H4 (cell line): ENCODE measurements at places on chromosomes 1 and 21.

- DNase-seq = no peak
These were observed 2.5 kb downstream of the MR1 start for GRCh38 chr1:181036107-181036836.

GRCh38 chr1:236948381-236948780 lies 55.9 kb downstream of the MT1HL1 start:
- DNase-seq = no peak

GRCh38 chr1:162661336-162661735 lies 29.1 kb downstream of the DDR2 start:
- no peak for DNase-seq

DNA sequence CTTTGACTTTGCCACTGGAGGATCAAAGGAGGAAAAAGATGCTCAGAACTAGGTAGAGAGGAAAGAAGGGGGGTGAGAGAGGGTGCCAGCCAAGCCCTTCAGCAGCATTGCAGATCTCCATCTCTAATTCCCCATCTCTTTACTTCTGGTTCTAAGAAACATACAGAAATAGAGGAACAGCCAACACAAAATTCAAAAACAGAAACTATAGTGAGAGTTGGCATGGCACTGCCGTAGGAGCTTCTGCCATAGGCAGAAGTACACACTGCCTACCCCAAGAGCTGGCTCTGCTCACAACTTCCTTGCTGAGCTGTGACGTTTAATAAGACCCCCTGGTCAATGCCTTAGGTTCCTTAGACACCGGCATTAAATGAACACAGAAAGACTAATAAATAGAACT lies 26.6 kb upstream of the RPF1 start:
- DNase-seq = no peak

- DNase-seq = no peak
These were observed 245.0 kb downstream of the KAZN start for GRCh38 chr1:14843525-14843924.

GRCh38 chr1:21779613-21780521 lies 3.1 kb downstream of the USP48 start:
- DNase-seq = no peak

DNA sequence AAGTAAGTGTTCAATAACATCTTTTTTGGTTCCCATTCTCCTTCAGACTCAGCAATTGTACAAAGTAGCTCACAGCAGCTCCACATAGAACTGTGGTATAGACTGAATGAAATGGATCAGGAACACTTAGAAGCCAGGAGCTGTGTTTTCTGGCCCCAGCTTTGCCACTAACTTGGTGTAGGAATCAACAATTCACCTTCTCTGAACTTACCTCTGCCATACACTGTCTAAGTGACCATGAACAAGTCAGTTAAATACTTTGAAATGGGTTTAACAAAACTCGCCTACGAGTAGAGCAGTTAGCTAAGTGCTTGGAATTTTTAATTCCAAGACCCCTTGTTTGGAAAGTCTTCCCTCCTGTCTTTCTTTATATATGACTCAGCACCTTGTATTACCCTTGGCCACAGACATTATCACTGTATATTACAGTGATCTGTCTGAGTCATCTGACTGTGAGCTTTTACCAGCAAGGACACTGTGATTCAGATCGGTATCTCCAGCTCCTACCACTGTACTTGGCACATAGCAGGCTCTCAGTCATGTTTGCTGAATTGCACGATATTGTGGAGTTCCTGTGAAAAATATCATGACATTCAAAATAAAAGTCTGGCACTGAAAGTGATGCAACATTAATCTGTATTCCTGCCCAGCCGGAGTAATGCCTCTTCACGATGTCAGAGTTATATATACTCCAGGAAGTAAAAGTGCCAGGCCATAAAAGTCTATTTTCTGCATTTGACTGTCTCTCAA lies 101.7 kb upstream of the BEND5 start:
- DNase-seq = peak; percentile 92

DNA sequence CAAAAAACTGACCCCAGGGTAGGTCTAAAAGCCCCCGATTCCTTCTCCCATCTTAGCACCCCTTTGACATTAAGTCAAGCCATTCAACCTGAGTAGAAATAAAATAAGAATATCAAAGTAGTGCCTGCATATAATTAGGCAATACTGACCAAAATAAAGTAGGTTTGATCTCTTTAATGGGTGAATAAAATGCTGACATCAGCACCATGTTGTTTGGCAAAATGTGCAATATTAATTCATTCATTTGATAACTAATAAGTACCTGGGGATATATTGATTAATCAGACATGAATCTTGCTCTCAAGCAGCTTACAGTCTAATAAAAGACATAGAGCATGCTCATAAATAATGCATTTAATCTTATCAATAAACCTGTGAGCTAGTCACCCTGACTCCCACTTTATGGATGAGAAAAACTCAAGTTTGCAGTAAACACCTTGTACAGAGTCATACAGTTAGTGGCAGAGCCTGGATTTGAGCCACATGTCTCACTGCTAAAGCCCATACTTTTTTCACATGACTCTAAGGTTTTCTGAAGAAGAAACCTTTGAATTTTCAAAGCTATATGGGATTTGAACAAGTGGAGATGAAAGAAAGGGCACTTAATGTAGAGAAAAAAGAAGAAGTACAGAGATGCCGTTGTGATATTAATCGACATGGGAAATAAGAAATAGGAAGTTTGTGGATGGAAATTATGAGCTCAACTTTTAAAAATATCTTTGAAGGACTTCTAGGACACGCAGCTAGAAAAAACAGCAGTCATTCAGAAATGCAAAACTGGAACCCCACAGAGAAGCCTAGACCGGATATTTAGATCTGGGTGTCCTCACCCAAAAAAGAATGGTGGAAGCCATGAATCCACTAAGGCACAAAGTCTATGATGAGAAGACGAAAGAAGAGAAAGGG lies 183.9 kb downstream of the TOMM20 start:
- no peak for DNase-seq

DNA sequence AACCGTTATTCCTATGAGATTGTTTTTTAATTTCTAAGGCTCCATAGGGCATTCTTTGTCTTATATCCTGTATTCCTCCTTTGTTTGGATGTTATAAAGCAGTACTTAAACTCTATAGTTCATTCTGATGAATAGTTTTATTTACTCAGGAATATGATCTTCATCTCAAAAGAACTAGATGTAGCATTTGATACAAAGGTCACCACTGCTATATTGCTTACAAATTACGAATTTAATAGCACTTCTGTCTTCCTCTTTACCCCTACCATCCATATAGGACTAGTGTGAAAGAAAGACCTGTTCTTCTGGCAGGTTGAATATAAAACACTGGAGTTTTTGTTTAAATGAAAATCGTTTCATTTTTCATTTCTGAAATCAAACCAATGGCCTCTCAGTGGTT lies 468.1 kb upstream of the CXADR start:
- DNase-seq = no peak

- DNase-seq = no peak
These were observed 33.3 kb downstream of the RRAGC start for GRCh38 chr1:38826262-38826661.

DNA sequence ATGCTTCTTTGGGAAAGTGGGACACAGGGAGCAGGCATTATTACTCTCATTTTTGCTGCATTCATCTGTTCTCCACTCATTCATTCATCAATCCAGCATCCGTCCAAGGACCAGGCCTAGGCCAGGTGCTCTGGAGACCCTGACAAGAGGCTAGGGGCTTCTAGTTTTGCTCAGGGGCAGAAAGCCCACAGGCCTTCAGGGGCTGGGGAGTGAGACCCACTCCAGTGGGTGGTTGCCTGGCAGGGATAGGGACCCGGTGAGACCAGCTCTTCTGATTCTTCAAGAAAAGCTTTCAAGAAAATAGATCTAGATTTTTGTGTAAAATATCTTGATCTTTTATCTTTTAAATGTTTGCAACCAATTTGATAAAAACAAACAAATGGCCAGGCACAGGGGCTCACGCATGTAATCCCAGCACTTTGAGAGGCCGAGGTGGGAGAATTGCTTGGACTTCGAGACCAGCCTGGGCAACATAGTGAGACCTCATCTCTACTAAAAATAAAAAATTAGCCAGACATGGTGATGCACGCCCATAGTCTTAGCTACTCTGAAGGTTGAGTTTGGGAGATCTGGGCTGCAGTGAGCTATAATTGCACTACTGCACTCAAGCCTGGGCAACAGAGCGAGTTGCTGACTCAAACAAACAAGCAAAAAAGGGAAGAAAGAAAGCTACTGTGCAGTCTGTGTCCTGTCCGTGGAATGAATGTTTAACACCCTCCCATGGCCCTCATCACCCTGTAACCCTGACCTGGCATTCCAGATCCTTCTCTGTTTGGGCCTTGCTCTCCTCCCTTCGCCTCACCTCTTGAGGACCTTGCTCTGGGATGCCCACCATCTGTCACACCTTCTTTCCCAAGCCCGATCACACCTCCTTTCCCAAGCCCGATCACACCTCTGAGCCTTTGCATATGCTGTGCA lies 17.3 kb upstream of the LRP8 start:
- DNase-seq = no peak

DNA sequence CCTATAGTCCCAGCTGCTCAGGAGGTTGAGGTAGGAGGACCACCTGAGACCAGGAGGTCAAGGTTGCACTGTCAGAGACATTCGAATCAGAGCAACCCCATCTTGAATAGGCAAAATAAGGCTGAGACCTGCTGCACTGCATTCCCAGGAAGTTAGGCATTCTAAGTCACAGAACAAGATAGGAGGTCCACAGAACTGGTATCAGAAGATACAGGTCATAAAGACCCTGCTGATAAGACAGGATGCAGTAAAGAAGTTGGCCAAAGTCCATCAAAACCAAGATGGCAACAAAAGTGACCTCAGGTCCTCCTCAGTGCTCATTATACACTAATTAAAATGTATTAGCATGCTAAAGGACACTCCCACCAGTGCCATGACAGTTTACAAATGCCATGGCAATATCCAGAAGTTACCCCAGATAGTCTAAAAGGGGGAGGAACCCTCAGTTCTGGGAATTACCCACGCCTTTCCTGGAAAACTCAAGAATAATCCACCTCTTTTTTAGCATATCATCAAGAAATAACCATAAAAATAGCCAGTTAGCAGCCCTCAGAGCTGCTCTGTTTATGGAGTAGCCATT lies 65.2 kb upstream of the KLHDC7A start:
- no peak for DNase-seq

DNA sequence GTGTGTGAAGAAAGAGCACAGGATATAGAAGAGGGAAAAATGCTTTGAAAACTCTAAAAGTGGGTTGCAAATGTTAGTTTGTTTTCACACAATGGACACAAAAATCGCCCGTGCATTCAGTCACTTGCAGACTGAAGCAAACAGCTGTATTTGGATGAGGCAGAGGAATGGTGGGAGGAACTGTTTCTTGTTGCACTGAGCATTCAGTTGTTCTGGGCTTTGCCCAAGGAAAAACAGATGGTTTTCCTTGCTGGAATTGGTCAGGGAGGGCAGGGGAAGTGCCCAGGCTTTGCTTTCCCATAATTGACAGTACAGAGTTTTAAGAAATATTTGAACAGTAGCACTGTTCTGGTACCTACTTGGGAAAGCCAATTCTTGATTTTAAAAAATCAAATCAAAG lies 19.5 kb upstream of the WARS2 start:
- DNase-seq = no peak

- DNase-seq = no peak
These were observed 20.5 kb upstream of the SIPA1L2 start for GRCh38 chr1:232650418-232650817.

DNA sequence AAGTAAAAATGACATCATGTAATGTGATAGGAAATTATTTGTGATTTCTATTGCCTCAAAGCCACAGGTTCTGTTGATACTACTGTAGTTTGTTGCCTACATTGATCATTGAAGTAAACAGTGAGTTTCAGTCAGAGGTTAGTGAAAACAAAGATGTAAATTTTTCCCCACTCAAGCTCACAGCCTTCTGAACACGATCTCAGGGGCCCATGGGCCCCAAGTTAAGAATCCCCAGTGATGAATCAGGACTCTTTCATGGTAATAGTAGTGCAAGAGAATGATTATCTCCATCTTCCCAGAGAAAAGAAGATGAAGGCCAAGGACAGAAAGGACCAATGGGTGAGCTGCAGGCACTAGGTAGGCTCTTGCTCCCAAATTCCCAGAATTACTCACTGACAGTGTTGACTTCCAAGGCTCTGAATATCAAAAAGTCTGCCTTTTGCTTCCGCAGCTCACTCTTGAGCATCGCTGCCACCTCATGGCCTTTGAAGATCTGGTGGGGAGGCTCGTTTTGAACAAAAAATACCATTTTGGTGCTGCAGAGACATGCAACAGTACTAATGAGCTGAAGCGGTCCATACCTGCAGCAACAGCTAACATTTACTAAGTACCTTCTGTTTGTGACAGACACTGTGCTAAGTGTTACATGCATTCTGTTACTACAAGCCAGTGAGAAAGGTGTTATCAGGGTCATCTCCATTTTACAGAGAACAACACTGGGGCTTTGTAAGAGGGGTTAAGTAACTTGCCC lies 113.3 kb downstream of the KIAA0319L start:
- no peak for DNase-seq

DNA sequence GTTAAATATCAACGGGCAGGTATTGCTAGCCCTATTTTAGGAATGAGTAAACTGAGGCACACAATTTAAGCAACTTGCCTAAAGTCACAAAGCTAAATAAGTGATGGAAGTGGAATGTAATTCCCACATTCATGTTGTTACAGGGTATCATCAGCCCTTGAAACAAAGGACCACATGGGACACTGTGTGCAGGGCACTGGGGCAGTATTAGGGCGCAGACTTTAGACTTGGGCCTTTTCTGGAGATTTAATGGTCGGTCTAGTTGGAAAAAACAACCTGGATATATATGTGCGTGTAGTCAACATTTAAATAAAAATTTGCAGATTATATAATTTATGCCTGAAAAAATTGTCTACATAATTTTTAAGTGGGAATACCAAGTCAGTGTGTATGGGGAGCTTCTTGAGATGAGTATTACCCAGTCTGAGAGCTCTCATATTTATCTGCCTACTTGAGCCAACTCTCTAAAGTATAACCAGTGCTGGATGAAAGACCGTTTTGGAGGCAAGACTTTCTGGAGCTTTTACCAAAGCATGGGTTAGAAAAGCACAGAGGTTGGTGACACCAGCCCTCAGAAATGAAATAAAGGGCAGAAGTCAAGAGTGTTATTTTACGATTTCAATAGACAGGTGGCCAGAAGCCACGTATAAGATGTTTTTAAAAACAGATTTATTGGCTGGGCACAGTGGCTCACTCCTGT lies 1.6 kb downstream of the KDM1A start:
- DNase-seq = no peak

- no peak for DNase-seq
These were observed 94.7 kb upstream of the ACTRT2 start for GRCh38 chr1:2926447-2927055.

DNA sequence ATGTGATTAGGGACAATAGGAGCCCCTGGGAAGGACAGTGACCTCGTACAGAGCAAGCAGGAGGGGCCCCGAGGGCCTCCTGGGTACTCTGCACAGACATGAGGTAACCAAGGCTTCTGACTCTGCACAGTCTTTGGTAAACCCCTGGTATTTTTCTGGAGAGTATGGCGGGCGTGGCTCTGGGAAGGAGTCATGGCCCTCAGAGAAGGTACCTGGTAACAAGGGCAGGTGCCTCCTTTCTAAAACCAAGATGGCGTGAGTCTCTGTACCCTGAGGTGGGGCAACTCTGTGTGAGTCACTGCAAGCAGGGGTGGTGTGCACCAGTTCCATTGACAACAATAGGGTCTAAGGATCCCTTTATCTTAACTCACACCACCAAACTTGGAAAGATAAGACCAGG lies 39.9 kb upstream of the SLC19A1 start:
- no peak for DNase-seq
